ENCODE measurements at places on chromosomes 11 and 22. TPM values are rescaled to one million over a fixed set of nuclear protein-coding genes. Genes with fewer than 3 reads are reported as not detected.

Gene OR52I1
- total RNA-seq, result not detected

DNA sequence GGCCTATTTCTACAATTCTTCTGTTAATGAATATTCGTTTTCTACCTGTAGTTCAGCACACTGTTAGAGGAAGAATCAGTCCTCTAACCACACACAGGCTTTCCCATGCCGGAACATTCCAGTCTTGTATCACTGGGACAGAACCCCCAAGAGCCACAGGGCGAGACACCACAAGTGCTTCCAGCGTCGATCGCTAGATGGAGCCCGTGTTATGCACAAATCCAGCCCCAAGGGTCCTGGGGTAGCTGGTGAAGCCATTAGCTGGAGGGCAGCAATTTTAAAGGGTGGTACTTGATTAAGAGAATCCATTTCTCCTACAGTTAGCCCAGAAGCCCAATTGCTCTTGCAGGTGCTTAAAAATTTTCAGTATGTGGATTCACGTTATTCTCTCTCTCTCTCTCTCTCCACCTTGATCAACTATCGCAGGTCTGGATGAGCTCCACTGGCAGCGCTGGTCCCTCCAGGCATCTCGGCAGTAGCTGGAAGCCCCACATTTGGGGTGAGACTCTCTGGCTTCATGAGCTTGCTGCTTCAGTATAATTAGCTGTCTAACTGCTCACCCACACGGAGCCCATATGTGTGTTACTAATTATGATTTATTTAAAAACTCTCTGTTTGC lies 148.2 kb upstream of the SNX19 start:
- peak; percentile 68 for DNase-seq

GRCh38 chr22:20750461-20751184 lies 23.3 kb upstream of the SERPIND1 start:
- no peak for DNase-seq

DNA sequence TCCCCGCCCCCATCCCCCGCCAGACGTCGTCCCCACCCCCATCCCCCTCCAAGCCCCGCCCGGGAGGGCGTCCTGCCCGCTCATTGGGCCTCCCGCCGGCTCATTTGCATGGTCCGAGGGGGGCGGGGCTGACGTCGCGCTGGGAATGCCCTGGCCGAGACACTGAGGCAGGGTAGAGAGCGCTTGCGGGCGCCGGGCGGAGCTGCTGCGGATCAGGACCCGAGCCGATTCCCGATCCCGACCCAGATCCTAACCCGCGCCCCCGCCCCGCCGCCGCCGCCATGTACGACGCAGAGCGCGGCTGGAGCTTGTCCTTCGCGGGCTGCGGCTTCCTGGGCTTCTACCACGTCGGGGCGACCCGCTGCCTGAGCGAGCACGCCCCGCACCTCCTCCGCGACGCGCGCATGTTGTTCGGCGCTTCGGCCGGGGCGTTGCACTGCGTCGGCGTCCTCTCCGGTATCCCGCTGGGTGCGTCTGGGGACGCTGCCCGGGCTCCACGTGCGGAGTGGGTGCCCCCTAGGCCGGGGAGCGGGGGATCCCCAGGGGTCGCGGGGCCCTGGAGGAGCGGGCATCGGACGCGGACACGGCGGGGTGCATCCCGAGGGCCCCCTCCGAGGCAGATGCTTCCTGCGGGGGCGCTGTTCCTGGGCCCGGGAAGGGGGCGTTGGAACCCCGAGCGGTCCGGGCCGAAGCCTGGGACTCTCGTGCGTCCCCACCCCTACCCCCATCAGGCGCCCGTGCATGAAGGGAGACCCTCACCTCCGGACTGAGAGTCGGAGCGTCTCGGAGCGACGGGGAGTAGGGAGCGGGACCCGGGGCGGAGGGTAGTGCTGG lies at the start of gene PNPLA3:
PNPLA3 (plus strand) TSS at position 175 of the 834 bp plus-strand sequence; CDS start at position 282, 107 bp downstream.
- DNase-seq, result no peak

DNA sequence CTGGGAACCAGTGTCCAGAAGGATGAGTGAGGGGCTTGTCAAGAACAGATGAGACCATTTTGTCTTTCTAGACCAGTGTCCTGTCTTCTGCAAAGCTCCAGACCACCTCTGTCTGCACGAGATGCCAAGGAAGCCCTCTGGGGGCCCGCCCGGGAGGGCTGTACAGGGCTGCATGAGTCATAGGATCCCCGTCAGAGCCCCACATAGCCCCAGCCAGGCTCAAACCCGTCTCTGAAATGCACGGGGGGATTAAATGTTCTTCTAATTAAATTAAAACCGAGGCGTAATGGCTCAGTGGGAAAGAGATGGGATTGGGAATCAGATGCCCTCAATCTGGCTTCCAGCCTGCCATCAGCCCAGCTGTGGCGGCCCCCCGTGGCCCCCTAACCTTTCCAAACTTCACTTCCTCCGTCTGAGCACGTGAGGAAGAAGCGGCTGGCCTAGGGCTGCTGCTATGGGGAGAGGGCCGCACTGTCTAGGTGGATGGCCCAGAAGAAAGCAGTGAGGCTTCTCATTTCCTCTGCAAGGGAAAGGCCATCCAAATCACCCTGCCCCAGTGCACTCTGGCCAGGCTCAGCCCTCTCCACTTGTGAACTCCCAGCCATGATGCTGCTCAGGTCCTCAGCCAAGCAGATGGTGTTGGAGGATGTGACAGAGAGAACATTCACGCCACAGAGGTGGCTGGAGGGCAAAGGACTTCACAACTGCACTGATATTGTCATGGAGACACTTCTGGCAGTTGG lies 32.8 kb downstream of the KCNQ1OT1 start:
- no peak for DNase-seq

DNA sequence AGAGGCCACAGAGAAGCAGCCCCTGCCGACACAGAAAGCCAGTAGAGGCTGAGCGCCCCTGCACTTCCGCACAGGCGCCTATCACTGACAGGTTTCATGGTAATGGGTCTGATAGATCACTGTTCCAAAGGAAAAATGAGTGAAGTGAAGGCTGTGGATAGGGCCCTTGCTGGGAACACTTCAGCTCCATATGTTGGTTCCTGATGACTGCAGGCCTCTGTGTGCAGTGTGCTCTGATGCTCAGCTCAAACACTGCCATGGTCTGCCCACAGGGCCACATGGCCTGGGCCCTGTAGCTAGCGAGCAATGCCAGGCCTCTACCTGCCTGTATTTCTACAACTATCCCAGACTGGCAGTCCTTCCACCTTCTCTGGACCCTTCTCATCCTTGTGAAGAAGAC lies 62.7 kb upstream of the CLTCL1 start:
- no peak for DNase-seq

GRCh38 chr22:48636746-48637145 lies 1190.9 kb downstream of the BRD1 start:
- DNase-seq, result no peak

DNA sequence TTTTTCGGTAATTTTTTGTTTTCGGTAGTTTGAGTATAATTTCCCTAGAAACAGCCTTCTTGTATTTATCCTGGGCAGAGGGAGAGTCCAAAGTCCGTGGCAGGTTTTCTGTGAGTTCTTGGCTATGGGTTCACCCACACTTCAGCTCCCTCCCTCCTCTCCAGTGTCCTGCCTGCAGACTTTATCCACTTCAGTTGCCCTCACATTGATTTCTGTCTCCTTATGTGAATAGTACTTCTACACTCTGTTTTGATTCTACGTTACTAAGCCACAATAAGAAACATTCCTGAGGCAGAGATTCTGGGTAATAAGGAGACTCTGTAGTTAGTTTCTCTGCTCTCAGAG lies 868.6 kb downstream of the METTL15 start:
- no peak for DNase-seq

GRCh38 chr11:23947883-23948282 lies 549.0 kb upstream of the LUZP2 start:
- no peak for DNase-seq

Gene RRAS2
- not detected for total RNA-seq

GRCh38 chr11:115398333-115399080 lies 105.7 kb downstream of the CADM1 start:
- DNase-seq, result no peak

DNA sequence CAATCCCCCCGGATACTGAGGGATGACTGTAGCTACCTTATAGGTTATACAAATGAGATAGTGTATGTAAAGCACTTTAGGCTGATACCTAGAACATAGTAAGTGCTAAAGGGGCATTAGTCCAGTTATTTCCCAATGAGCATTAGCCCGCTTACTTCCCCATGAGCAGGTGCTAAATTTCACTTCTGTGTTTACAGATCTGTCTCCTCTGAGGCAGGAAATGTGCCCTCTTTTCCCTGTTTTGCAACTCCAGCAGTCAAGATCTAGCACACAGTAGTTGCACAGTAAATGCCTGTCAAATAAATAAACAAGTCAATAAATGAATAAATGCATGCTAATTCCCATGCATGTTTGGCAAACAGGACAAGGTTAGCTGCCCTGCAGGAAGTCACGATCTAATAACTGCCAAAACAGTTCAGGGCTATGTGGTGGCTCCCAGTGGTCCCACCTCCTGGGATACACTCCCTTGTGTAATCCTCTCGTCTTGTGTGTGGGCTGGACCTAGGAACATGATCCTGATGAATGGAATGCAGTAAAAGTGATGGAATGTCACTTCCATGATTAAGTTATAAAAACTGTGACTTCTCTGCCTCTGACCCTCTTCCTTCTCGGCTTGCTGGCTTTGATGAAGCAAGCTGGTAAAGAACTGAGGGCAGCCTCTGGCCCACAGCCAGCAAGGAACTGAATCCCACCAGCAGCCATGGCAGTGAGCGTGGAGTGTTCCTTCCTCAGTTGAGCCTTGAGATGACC lies 459.0 kb downstream of the SOX6 start:
- DNase-seq, result no peak

GRCh38 chr11:111735262-111736116 lies 30.7 kb downstream of the PPP2R1B start:
- no peak for DNase-seq

Gene SCGB1C1
- not detected for total RNA-seq

GRCh38 chr22:27391092-27391770 lies 410.3 kb downstream of the MN1 start:
- no peak for DNase-seq

DNA sequence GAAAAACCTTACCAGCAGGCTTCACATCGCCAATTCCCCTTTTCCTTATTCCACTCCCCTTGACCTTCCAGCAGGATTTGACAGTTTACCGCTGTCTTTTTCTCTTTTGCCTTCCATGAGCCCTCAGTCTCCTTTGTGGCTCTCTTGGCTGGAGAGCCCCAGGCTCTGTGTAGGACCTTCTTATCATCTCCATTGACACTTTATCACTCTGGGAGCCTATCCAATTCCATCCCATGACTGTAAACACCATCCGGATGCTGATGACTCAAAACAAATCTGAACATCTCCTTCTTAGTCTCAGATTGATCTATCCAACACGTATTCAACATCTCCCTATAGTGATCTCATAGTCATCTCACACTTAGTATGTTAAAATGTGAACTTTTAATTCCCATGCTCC lies 36.0 kb downstream of the HTR3A start:
- DNase-seq, result no peak

DNA sequence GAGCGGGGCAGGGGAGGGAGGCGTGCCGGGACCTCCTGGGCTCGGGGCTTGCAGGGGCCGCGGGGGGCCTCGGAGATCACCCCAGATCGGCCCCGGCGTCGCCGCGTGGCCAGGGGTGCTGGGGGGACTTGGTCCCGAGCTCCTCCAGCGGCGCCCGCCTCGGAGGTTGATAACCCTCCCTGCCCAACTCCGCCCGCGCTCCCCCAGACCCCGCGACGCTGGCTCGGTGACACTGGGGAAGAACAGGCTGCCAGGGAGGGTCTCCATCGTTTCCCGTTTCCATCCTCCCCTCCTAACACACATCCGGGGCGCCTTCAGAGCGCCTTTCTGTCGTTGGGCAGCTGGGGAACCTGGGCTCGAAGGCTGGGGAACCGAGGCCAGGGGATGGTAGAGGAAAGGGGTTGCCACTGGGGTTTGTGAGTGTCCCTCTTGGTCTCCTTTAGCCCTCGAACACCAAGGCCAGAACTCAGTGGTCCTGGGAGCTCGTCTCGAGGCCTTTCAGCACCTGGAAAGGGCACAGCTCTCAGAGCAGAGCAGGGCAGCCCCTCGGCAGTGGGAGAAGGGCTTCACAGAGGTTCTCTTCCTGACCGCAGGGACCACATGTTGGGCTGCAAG lies 431 bp downstream of the SLC37A2 start:
- no peak for DNase-seq

Gene KRTAP5-11
- not detected for total RNA-seq

GRCh38 chr22:33578752-33579151 lies 341.5 kb downstream of the LARGE1 start:
- no peak for DNase-seq

DNA sequence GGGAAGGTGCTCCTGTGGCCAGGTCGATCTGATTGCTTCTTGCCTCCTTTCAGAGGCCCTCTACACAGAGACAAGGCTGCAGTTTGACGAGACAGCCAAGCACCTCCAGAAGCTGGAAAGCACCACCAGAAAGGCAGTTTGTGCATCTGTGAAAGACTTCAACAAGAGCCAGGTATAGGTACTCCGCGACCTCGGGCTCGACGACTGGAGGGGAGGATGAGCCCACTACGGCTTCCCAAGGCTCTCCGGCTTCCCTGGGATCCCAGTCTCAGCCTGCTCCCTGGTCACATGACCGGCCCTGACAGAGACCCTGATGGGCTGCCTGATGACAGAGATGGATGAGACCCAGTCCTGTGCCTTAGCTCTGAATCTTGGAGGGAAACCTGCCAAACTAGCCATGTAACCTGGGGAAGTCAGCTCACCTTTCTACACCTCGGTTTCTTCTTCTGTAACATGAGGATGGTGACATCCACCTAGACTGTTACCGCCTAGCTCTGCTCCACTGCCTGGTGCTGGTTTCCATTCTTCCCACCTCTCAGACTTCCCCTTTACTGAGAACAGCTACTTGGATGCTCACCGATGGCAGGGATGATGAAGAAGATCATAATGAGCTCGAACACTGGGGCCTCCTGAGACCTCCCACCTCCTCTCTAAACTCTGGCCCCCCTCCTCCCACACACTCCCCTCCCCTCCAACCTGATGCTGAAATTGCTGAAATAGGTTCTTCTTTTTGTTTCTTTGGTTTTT lies 8.9 kb downstream of the RIBC2 start:
- no peak for DNase-seq

Gene FTH1
- 245 TPM for total RNA-seq

DNA sequence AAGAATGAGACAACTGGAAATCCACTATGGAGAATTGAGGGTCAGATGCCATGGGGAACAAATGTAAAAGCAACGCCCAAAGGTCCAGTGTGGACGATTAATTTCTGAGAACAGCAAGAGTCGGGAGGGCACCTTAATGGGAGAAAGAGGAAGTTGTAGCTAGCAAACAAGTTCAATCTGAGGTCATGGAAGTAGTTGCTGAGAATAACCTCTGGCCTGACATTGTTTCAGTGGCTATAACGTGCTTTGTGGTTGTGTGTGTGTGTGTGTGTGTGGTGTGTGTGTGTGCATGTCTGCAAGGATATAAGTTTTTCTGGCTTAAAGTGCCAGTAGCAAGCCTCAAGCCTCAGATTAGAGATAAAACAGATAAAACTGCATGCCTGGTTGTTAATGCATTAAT lies 1630.1 kb upstream of the TENM4 start:
- no peak for DNase-seq
